Smooth muscle cell of the brain vasculature (primary cell): ENCODE measurements at places on chromosomes 13 and 19.

DNA sequence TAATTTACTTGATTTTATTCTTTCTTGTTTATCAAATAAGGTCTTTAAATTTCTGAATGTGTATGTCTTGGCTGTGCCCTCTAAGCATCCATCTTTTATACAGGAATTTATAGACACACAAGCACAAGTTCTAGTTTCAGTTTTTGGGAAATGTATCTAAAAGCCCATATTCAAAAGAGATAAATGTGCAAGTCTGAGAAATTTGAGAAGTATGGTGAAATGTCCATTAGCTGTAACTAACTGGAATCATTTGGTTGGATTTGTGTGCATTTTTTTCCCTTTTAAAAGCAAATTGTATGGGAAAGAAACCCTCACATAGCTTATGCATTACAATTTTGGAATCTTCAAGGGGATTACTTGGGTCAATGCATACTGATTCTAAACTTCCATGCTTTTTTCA lies 532.0 kb downstream of the KLF5 start:
- no peak for DNase-seq

- DNase-seq: no peak
These were observed 2124.4 kb upstream of the PCDH20 start for GRCh38 chr13:63540061-63540460.

- no peak for DNase-seq
These were observed 4.2 kb downstream of the LYL1 start for GRCh38 chr19:13098277-13099072.

DNA sequence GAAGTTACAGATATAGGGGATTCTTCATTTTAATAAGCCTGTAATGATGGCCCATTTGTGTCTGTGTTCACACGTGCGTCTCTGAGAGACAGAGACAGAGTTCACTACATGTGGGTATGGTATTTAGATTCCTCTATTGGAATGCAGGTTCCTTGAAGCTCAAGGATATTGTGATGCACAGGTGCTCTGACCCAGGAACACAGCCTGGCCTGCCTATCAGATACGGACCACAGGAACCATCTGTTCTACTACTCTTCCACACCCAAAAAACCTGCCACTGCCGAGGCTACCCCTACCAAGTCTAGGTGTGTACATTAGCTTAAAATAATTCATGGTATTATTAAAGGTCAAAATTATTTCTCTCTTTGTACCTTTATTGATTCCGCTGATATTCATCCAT lies 289.2 kb downstream of the ATP8A2 start:
- no peak for DNase-seq

GRCh38 chr19:46824890-46825730 lies 25.5 kb downstream of the AP2S1 start:
- DNase-seq: no peak

GRCh38 chr13:105502193-105502592 lies 1033.3 kb downstream of the EFNB2 start:
- DNase-seq: no peak

DNA sequence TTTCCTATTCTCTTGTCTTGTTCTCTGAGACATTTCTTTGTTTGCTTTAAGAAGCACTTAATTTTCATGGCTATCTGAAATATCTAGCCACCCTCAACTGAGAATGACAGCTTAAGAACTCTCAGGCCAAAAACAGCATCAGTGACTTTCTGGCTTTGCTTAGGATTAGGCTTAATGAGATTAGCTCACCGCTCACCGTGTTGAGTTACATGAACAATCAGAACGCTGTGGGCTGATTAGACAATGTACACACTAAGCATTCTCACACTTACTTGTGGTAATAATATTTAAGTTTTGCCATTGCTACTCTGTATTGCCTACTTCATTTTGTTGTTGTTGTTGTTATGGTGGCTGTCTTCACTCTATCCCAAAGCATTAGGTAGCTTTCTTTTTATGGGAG lies 1283.6 kb downstream of the UQCRFS1 start:
- DNase-seq: no peak

DNA sequence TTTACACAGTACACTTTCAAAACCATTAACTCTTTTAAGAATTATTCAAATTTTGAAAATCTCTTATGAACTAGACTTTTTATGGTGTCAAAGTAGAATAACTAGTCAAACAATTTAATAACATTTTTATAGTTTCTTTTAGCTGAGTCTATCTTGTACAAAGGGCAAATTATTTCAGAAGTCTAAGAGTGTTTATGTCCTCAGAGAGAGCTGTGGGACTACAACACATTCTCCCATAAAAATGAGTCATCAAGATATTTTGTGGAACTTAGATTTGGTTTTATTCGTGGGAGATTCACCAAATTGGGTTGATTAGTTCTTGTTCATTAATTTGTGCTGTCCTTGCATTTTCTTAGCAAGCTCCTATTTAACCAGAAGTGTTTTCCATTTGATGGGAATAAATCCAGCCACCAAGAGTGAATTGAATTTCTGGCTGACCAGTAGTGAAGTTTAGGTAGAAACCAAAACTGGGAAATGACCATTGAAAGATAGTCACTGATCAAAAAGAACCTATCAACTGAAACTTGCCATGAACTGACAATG lies 291.0 kb downstream of the DLEU7 start:
- DNase-seq: no peak

DNA sequence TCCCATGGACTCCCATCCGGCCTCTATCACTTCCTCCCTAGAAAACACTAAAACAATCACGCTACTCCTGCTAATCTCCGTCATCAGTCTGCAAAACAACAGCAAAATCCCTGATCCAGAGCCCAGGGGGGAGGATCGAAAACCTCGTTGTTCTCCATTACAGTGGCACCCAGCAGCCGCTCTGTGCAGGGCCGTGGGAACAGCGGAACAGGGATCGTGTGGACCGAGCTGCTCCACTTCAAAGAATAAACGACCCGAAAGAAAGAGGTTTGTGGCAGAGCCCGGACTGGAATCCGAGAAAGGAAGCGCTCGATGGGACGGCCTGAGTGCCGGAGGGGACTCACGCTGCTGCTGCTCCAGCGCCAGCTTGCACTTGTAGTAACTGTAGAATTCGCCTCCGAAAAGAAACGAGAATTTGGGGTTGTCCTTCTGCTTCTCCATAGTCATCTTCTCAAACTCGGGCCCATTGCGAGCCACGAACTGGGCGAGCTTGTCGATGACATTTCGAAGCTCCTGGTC lies 652 bp downstream of the CHERP start:
- DNase-seq: no peak

GRCh38 chr13:41401366-41401765 lies 56.0 kb upstream of the RGCC start:
- DNase-seq: no peak

DNA sequence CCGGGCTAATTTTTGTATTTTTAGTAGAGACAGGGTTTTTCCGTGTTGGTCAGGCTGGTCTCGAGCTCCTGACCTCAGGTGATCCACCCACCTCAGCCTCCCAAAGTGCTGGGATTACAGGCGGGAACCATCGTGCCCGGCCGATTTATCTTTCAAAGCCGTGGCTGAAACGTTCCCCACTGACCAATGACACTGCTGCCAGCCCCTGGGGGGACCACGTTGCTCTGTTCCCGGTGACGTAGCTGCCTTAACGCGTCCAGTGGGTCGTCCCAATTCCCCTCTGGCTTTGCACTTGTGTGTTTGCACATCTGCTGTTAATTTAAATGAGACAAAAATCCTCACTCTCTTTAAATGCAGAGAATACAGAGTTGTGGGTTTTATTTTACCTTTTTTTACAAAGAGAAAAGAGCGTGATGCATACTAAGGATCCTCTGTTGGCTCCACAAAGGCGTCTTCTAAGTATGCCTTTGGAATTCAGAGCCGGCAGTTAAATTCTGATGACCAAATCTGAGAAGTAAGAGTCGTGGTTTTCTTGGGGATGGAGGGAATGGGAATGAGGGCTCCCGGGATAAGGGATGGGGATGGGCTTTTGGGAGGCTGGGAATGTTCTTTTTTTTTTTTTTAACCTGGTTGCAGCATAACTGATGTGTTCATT lies 18.6 kb upstream of the LMTK3 start:
- DNase-seq: no peak

GRCh38 chr19:2569596-2570465 lies 93.9 kb downstream of the GADD45B start:
- DNase-seq: no peak

DNA sequence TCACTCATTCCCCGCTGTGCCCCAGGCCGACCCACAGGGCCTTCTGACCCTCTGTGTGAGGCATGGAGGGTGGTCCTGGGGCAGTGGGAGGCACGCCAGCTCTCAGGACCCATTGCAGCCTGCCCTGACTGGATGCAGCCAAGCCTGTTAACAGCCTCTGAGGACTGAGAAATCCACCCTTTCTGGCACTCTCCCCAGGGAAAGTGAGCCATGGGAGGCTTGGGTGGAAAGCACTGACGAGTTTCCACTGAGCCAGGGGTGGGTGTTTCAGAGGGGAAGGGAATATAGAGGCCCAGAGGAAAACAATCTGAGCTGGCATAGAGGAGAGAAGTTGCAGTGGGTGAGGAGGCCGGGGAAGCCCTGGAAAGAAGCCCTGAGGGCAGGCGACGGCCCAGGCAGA lies 30.6 kb upstream of the SLC7A10 start:
- DNase-seq: no peak

GRCh38 chr13:30133554-30133912 lies 173.8 kb downstream of the KATNAL1 start:
- DNase-seq: no peak

DNA sequence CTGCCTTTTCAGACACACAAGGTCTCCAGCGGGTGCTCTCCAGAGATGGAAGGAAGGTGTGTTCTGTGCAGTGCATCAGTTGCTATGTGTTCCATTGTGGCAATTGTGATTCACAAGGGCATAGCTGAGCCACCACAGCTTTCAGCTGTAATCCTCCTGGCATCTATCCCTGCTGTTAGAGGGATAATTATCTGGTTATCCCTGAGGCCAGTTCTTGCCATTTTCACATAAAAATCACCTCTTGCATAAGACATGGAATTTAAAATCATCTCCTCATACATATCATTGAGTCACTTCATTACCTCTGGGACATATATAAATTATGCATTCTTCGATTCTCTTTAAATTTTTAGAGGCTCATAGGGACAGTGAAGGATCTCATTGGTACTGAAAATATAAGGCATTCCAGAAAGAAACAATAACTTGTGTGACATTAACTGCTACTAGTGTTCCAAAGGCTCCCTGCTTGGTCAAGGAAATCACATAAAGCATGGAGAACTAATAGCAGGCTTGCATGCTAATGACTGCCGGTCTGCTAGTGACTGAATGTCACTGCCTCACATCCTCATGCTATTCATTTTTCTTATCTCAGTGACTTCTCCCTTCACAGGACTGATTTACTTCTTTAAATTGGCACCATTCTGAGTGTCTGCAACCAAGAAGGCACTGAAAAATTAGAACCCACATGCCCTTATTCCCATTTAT lies 214.0 kb downstream of the ENOX1 start:
- DNase-seq: no peak

DNA sequence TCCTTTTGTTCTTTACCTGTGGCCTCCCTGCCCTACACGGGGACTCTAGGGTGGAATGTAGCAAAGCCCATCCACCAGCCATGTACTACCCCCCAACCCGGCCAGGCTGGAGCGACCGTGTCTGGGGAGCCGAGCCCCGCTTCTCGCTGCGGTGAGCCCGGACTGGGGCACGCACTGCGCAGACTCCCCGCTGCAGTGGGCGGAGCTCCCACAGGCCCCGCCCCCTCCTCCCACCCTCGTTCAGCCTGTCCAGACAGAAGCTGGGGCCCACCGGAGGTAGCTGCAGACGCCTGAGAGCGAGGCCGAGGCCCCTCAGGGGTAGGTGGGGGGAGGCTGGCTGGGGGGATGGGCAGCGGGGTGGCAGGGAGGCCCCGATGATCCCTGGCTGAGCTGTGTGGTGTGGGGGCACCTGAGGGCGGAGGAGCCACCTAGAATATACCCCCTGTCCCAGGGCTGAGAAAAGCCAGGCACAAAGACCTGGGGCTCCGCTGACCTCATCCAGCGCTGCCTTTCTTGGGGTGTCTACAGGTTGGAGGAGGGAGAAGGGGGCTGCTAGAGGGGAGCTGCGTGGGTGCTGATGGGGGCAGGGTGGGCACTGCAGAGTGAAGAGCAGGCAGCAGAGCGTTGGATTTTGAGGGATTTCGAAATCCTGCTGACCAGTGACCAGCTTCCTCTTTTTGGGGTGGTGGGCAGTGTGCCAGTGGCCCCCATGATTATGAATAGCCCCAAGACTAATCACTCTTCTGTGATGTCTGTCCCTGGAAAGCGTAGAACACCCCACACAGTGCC lies 17.3 kb downstream of the PLD3 start:
- peak; percentile 35 for DNase-seq

DNA sequence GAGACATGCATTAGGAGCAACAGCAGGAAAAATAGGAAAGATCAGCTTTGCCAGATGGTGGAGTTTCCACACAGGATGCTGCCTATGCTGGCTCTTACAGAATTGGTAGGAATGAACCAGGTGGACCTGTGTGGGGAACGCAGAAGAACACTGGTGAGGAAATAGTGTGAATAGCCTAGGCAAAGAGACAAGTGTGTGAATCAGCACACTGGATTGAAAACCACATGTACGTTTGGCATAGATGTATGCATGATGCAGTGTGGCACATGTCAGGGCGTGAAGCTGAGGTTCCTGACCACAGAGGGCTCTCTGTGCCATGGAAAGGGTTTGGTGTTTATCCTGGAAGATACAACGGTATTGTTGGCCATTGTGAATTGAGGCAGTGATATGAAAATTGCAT lies 156.5 kb upstream of the SLC10A2 start:
- no peak for DNase-seq

- DNase-seq: no peak
These were observed 46.7 kb upstream of the DCUN1D2 start for GRCh38 chr13:113537205-113537604.

DNA sequence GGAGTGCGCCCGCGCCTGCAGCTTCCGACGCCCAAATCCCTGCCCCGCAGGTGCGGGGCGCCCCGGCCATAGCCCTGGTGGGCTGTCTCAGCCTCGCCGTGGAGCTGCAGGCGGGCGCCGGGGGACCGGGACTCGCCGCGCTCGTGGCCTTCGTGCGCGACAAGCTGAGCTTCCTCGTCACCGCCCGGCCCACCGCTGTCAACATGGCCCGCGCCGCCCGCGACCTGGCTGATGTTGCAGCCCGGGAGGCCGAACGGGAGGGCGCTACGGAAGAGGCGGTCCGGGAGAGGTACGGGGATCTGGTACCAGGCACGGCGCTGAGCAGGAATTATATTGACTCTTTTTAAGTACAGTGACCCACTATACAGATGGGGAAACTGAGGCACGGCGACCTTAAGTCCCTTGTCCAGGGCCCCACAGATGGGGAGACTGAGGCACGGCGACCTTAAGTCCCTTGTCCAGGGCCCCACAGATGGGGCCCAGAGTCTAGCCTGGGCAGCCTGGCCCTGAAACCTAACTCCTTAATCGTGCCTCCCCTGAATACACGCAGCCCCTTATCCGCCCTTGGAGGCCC lies 586 bp downstream of the MRI1 start:
- no peak for DNase-seq
